ENCODE measurements at places on chromosomes 1 and 21. TPM values are rescaled to one million over a fixed set of nuclear protein-coding genes. Genes with fewer than 3 reads are reported as not detected.

DTL gene
- not detected for total RNA-seq

PCAT6 gene
- not detected for total RNA-seq

TMEM81 gene
- total RNA-seq: not detected

SELL gene
- 1.9 TPM for total RNA-seq

TSPEAR gene
- total RNA-seq: not detected

SETD4 gene
- total RNA-seq: 35.9 TPM

NBPF20 gene
- total RNA-seq: 2.0 TPM
